AML-193 (cell line): ENCODE measurements at places on chromosomes 7 and 10.
A peak's percentile ranks its signal among the peaks of the same experiment; 100 is the strongest.

DNA sequence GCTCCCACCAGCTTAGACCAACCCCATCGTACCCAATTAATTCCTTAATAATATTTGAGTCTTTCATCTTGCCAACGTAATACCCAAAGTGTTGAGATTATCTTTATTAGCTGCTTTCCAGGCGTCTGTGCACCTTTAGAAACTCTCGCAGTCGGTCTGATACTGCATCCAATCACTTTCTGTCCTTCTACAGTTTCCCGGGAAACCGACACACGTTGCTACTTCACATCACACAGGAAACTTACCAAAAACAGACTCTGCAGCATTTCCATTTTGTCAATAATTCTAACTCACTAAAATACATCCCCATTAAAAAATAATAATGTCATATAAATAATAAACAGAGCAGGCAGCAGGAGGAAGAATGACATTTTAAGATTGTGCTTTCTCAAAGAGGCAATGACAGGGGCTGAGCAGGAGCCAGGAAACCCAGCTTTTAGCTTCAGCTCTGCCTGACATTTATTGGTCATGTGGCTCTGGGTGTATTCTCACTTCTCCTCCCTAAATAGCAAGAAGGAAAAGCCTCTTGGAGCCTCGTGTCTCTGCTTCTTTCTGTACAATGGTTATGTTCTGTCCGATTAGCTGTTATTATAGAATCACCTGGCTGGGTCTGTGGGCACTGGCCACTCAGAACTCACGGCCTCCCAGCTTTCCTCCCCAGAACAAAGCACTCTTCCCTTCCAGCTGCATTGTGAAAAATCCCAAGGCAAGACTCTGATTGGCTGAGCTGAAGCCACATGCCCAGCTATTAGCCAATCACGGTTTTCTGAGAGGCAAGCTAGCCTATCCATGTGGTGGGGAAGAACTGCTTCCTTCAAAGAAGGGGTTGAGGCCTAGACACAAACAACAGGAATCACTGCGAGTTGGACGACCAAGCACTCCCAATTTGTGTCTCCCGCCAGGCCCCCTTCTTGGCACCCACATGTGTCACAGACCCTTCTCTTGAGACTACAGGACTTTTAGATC is 424.7 kb upstream of the FOXK1 start:
- DNase-seq, result no peak

GRCh38 chr7:148337246-148337965 is 253.2 kb upstream of the C7orf33 start:
- DNase-seq, result no peak

- no peak for DNase-seq
These were observed 133.7 kb downstream of the LHPP start for GRCh38 chr10:124595143-124595883.

GRCh38 chr7:33796538-33796937 is 108.8 kb upstream of the BMPER start:
- no peak for DNase-seq

DNA sequence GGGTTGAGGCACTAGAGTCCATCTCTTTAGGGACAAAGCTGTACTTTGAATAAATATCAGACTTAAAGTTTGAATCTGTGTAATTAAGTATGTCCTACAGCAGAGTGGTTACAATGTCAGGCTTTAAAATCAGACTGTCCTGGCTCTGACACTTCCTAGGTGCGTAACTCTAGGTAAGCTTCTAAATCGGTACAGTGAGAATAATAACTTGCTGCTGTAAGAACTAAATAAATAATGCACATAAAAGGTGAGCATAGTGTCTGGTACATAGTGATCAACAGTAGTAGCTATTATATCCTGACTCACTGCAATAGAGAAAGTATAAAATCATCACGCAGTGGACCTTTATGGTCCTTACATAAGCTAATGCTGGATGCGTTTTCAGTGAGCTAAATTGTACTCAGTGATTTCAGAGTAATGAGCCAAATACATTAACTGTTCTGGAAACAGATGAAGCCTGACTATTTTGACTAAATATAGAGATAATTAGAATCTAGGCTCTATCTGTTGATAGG is 72.2 kb upstream of the PDK4 start:
- DNase-seq, result no peak

DNA sequence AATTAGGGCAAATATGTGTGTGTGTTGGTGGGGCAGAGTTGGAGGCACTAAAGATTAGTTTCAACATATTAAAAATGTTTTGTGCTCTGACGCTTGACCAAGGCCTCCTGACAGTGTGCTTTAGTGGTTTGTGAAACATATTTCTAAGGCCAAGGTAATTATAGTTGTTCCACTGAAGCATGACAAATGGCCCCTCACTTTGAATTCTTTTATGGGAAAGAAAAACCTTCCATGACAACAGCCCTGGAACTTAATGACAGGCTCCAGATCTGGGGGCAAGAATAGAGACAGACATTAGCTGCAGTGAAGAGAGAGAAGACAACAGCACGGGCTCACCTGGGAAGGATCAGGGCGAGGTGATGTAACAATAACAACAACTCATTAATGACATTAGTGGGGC is 155.8 kb downstream of the CHN2 start:
- DNase-seq, result no peak

DNA sequence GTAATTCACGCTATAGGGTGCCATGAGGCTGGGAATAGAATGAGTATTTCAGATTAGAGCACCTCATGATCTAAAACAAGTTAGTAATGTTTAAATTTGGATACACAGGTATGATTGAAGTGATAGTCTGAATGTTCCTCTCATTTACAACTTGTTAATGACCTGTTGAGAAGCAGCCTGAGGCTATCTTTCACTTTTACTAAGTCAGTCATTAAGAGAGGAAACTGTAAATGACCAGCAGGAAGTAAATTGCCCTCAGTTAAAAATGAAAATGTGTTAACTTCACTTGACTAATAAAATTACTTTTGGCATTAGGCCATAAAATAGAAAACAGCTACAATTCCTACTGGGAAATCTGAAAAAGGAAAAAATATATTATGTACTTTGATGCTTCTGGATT is 1042.0 kb downstream of the DNAJB9 start:
- no peak for DNase-seq

DNA sequence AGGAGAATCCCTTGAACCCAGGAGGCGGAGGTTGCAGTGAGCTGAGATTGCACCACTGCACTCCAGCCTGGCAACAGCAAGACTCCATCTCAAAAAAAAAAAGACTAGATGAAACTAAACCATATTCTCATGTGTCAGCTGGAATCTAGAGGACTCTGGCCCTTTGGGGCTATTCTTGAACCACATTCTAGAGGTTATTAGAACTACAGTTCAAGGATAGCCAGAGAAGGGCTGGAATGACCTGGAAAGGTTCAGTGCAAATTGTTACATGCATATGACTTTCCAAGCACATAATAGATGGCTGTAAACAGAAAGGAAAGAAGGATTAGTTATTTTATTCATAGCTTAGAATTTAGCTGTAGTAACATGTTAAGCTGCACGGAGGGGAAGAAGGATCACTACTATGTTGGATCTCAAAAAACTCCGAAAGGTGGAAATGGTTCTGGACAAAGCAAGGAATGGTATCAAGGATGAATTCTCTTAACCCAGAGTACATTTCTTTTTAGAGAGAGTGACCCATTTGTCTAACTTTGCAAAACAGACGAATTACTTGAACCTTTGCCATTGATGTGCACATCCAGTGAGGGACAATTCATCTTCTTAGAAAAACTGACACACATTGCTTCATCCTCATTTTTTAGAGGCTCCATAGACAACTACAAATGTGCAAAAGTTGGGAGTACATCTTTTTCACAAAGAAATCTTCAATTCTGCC is 124.0 kb upstream of the SAMD8 start:
- DNase-seq, result no peak

- DNase-seq, result no peak
These were observed 130.6 kb downstream of the SPAG6 start for GRCh38 chr10:22475651-22476600.

GRCh38 chr10:60952067-60952845 is 8.3 kb upstream of the RHOBTB1 start:
- no peak for DNase-seq

DNA sequence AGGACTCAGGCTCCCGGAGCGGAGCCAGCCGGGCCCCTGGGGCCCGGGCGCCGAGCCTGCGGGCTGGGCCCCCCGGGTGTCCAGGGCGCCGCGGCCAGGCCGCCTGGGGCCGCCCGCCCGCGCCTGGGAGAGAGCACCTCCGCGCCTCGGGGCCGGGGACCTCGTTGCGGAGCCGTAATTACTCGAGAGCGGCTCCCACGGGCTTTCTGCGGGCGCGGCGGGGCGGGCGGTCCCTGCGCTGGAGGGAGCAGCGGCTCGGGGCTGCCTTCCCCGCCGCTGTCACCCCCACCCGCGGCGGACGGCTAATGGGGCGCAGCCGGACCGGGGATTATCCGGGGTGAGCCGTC is 1.5 kb downstream of the GNB2 start:
- DNase-seq, result no peak

- no peak for DNase-seq
These were observed 61.3 kb downstream of the FOXL3 start for GRCh38 chr7:351256-351655.

DNA sequence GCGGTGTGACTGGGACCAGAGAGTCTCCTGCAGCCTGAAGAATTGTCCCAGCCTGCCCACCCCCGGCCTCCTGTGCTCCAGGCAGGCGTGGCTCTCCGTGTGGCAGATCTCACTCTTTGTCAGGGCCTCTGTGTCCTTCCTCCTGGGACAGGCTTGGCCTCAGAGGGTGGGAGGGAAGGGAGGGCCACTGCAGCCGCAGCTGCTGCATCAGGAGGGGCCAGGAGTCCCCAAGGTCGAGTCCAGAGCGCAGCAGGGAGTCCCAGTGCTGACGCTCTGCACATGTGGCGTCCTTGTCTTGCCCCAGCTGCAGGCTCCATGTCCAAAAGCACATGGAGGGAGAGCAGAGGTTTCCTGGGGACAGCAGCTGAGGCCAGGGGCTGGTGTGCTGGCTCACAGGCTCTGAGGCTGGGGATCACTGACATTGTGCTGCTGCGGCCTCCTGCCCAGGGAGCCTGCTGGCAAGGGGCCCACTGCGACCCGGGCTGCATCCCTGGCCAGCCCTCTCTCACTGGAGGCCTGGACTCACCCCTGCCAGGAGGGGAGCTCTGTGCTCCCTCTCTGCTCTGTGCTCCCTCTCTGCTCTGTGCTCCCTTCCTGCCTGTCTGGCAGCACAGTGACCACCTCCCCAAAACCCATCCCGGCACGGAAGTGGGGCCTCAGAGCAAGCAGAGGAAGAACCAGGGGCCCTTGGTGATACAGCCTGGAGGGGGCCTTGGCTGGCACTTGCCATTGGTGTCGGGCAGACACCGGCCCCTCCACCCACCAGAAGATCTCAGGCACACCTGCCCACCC is 114.6 kb upstream of the RET start:
- DNase-seq, result no peak

DNA sequence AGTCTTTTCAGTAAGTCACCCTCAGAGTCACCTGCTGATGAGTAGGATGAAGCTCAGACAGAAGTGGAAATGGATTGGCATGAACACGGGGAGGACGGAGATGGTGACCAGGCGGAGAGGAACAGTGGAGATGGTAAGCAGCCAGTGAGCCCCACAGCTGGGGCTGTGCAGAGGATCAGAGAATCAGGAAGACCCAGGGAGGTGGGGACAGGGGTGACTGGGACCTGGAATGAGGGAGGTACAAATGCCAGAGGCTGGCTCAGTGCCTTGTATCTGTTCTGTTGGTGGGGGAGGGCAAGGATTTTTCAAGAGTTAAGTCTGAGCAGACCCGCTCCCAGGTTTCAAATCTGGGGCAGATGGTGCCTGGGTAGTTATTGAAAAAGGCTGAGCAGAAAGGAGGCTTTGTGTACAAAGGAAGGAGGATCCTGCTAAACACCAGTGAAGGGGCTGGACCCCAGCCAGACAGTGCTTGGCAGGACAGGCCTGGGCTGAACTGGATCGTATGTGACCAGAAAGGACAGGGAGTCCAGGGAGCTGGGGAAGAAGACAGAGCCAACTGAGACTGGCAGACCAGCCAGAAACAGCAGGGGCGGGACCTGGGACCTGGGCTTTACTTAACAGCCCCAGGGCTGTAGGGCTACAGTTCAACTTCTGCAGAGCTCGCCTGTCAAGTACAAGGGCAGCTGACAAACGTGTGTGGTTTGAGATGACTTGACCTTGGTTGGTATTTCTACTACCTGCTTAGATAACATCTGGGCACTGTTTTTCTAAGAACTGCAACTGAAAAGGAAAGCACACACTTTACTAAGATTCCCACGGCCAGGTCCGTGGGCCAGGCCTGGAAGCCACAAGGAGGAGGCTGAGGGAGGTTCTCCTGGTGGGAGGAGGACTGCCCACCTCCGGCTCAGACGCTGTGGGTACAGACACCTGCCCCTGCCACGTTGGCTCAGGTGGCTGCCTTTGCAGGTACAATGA is 13.2 kb upstream of the FRMPD2 start:
- no peak for DNase-seq

GRCh38 chr7:48042216-48042615 is 6.9 kb downstream of the C7orf57 start:
- no peak for DNase-seq

GRCh38 chr7:88546808-88547207 is 212.7 kb upstream of the ZNF804B start:
- DNase-seq, result peak; percentile 27

DNA sequence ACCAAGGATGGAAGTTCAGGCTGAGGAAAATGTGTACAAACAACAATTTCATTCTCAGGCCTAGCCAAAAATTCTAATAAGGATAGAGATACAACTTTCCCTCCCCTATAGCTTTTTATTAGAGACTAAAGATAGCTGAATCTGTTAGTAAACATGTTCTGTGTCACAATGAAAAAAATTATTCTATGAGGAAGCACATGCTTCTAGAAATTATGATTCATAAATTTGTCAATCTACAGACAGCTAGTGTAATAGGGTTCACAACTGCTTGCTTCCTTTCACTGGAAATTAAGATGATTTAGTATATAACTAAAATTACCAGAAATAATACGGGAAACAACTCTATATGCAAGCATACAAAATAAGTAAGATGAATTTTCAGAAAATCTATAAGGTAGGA is 56.6 kb downstream of the CCDC3 start:
- no peak for DNase-seq

DNA sequence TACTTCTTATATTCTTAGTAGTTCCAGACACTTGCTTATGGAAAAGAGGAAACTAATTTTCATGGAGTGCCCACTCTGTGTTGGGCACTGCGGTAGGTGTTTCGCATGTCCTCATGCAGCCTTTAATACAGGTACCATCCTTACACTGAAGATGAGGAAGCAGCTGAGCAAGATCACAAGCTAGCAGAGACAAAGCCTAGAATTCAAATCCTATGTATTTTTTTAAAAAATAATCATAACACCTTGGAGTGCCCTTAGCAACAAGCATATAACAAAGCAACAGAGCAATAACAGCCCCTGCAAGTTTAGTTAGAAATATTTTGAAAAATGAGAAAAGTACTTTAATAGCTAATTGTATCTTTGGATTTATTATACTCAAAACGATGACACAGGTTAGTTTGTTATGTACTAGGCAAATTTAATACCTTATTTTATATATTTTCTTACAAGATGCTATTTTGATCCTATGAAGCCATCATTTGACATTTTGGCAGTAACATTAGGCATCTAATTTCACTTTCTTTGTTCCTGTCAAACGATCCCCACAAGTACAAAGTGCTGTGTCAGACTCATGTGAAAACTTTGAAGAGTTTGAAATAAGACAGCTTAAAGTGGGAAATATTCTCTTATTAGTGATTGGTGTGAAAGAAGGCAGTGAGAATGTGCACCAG is 245.8 kb downstream of the CDK14 start:
- DNase-seq, result no peak
